ENCODE measurements at places on chromosomes 6 and 20. TPM values are rescaled to one million over a fixed set of nuclear protein-coding genes. Genes with fewer than 3 reads are reported as not detected.

The TGM3 gene
- polyA plus RNA-seq, result not detected

The SRC gene
- polyA plus RNA-seq, result 53.2 TPM

The PHIP gene
- polyA plus RNA-seq, result 11.1 TPM

The MGME1 gene
- polyA plus RNA-seq, result 8.9 TPM

The CAGE1 gene
- not detected for polyA plus RNA-seq

The POM121L2 gene
- 0.03 TPM for polyA plus RNA-seq

The OR2H1 gene
- not detected for polyA plus RNA-seq

The WFDC12 gene
- not detected for polyA plus RNA-seq

The SLC25A27 gene
- 15.0 TPM for polyA plus RNA-seq

The EEF1A2 gene
- polyA plus RNA-seq, result 5.1 TPM

DNA sequence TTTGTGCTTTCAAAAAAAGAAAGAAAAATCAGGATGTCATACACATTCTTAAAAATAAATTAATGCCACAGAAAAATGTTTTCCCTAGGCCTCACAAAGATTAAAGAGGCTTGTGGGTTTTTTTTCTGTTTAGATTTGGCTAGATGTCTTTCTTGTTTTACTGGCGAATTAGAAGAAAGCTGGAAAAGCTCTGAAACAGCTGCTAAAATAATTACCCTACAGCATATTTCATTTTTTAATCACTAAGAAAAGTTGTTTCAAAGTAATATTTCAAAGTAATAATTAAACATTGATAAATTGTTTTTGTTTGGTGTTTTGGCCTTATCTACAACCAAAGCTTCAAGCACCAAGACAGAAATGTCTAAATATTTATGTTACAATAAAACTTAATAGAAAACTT lies 3.7 kb upstream of the ENPP1 start:
- no peak for DNase-seq

DNA sequence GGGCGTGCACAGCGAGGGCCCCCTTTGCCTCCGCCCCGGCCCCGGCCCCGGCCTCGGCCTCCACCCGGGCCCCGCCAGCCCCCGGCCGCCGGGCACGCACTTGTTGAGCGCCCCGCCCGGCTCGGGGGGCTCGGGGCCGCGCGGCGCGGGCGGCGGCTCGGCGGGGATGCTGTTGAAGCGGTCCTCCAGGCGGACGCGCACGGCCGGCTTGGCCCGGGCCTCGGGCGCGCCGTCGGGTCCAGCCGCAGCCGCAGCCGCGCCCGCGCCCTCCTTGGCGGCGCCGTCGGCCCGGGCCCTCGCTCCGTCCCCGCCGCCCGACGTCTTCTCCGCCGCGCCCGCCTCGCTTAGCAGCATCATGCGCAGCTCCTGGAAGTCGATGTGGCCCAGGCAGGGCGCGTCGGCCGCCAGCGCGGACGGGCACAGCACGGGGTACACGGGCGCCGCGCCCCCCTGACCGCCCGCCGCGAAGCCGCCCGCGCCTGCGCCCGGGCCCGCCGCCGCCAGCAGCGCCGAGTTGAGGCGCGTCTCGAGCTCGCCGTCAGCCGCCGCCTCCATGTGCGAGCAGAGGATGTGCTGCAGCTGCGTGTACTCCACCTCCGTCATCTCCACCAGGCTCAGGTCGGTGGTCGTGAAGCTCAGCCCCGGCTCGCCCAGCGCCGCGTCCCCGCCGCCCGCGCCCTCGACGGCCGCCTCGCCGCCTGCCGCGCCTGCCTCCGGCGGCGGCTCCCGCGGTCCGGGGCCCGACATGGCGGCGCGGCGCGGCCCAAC lies 514 bp downstream of the TCFL5 start:
- no peak for DNase-seq

DNA sequence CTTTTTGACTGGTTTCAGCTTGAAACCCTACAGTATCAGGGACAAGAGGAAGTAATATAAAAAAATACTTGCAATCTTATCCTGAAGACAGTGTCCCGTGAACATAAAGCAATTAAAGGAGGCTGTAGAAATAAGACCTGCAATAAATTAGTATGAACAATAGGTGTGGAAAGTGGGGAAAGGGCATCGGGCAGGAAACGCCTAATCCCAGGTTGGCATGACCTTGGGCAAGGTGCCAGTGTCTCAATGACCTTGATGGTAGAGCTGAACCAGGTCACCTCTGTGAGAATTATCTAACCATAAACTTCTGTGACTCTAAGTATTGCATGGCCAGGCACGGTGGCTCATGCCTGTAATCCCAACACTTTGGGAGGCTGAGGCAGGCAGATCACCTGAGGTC lies 115.2 kb downstream of the LY86 start:
- DNase-seq, result no peak

DNA sequence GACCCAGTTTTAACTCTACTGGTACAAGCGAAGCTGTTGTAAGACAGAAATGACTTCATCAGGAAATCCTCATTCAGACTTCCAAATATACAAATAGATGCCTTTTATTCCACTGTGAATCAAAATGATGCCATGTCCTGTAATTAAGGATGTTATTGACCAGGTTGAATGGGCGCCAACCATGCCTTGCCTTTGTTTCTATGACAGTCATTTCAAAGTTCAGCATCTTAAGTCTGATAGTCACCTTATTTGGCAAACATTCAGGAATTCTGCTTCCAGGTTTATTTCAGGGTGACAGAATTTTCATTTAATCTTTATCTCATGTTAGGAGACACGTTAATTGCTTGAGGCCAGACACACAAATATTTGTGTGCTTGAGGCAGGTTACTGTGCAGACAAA lies 592.8 kb upstream of the JAG1 start:
- DNase-seq, result no peak

DNA sequence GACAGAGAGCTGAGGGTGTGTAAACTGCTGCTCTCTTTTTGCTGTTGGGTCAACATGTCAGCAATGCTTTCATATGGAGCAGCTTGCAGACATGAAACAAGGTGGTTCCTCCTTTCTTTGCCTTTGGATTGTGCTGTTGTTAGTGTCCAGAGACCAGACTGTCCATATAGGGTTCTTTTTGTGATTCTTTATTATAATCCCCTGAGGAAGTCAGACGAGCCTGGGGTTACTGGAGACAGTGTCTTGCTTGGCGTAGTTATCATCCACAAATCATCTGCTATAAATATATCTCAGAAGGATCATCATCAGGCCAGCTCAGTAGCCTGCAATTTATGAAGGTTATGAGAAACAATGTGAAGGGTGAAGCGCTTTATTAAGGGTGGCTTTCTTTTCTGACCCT lies 2.3 kb upstream of the ADGRB3 start:
- no peak for DNase-seq

GRCh38 chr6:3323696-3324261 lies 65.0 kb downstream of the PSMG4 start:
- no peak for DNase-seq

- no peak for DNase-seq
Observed at GRCh38 chr20:35491823-35492222, 36.4 kb downstream of the CEP250 start.

DNA sequence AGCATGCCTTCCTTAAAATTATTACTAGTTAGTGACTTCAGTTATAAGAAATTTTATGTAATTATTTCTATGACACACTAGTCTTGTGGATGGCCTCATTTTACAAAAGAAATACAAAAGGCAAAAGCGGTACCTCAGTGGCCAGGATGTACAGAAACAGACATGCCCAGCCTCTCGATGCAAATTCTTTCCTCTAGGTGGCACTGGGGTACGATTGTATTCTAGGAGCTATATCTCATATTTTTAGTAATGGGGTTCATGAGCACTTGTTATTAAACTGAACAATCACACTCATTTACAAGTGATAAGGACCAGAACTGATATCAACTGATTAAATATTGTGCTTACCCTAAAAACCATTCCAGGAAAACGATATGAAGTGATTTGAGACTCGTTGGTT lies 59.8 kb downstream of the SOD2 start:
- DNase-seq, result no peak

- DNase-seq, result no peak
Observed at GRCh38 chr6:119517428-119517827, 167.9 kb upstream of the MAN1A1 start.

GRCh38 chr20:34047010-34047687 lies 53.4 kb downstream of the RALY start:
- no peak for DNase-seq

DNA sequence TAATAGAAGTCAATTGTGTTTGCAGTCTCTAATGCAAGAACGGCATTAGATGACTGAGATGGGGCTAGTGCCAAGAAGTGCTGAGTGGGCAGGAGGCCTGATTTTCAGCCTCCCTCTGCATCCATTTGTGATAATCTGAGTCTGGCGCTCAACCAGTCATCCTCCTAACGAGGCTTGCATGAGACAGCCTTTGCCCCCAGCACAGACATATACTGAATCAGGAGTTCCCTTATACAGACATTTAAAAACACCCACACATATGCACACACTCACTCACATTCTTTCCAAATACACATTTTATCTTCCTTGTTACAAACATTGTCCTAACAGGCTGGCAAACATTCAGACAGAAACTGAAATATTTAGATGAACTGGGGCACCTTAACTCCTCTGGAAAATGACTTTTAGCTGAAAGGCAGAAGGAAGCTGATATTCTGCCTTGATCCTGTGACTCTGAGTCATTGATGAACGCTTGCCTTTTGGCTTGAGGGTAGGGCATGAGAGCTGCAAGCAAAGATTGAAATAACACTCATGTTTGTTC lies 562.3 kb downstream of the DHX35 start:
- DNase-seq, result peak; percentile 36

DNA sequence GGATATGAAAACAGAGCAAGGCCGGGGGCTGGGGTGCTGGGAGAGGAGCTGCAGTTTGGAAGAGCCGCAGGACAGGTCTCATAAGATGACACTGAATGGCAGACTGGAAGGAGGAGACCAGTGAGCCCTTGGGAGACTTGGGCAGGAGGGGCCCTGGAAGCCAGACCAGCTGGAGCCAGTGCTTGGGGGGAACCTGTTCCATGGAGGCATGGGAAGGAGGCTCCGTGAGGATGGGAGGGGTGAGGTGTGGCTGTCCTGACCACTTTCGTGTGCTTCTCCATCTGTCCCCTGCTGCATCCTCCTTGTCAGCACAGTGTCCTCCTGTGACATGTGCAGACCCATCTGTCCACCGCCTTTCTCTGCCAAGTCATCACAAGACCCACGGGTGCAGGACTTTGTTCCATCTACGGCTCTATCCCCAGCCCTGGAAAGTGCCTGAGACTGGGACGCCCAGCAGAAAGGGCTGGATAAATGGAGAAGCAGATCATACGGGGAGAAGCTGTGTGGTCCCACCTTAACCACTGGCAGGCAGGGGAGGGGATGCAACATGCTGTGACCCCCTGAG lies 84.8 kb upstream of the MPC1 start:
- no peak for DNase-seq

- DNase-seq, result no peak
Observed at GRCh38 chr6:108959972-108960582, 111.9 kb downstream of the ARMC2 start.

DNA sequence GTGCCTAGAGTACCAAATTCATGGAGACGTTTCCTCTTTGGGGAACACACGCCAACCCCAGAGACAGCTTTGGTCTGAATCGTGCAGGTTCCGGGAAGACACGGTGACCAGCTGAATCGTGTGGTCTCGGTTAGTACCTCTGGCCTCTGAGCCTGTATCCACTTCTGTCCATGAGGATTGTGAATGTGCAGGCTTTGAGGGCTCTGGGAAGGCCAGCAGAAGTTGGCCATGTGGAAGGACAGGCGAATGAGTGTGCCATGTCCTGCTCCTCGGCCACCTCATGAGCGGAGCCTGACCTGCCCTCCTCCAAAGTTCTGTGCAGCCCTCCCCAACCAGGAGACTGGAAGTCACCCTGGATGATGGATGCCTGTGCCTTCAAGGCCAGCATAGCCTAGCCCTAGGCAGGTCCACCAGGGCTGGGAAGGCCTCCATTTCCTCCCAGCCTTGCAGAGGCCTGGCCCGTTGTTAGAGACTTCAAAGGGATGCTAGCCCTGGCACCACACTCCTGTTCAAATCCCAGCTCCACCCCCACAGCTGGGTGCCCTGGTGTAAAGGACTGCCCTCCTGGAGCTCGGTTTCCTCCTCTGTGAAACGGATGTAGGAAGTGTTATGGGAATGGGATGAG lies 1.7 kb upstream of the TMEM74B start:
- DNase-seq, result no peak

DNA sequence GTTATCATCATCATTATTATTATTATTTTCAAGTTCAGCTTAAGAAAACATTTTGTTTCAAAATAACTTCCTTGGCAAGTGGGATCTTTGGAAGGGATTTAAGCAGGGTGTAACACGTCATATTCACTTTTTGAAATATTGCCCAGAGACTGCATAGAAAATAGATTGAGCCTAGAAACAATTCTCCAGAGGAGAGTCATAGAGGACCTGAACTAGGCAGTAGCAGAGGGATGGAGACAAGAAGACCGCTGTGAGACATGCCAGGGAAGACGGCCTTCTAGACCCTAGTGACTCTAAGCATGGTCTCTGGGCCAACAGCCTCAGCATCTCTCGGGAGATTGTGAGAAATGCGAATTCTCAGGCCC lies 55.5 kb downstream of the EDN1 start:
- no peak for DNase-seq

- DNase-seq, result no peak
Observed at GRCh38 chr20:58407966-58408557, 19.0 kb downstream of the VAPB start.

GRCh38 chr6:21824431-21825177 lies 231.1 kb downstream of the SOX4 start:
- DNase-seq, result no peak

- DNase-seq, result peak; percentile 29
Observed at GRCh38 chr6:14075095-14075503, 42.5 kb upstream of the CD83 start.

All from urinary bladder (tissue), 4 donors.